SHP77 (cell line): ENCODE measurements at places on chromosomes 6 and 20.

- no peak for DNase-seq
Measured at GRCh38 chr6:151015101-151015700, 149.7 kb downstream of the MTHFD1L start.

GRCh38 chr6:43255408-43256054, 12.2 kb downstream of the TTBK1 start:
- DNase-seq = no peak

- DNase-seq = no peak
Measured at GRCh38 chr20:33609504-33609903, 52.6 kb upstream of the C20orf144 start.

GRCh38 chr6:84059082-84059481, 25.5 kb downstream of the MRAP2 start:
- DNase-seq = no peak

DNA sequence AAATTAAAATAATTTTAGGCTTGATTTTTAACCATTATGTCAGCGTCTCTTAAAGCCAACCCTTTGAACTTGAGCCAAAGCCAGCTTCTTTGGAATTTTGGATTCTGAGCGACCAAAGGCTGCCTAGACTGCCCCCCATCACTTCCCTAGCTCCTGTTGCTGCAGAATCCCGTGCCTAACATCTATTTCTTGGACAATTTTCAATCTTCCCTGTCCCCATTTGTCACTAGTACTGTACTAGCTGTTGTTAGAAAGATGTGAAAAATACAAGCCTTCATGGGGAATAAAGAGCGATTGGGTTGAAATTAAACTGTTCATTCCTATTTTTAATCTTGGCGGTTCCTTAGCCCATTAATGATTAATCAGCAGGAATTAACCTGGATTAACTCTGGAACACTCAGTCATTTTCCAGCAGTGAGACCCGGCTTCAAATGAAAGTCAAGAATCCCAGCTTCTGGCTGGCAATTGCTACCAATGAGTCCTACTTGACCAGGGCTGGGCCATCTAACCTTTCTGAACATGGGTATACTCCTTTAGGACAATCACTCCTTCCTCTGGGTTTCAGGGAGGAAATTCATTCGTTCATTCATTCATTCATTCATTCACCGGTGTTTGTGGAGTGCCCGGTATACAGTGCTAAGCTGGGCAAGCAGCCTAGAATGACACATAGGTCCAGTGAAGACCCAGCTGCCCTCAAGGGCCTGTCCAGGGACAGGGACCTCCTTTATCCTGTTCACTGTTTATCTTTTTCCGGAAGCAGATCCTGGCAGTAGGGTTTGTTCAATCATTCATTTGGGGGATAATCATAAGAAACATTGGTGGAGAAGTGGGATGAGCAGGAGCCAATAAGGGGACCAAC, 1.4 kb upstream of the RRBP1 start:
- DNase-seq = no peak

- no peak for DNase-seq
Measured at GRCh38 chr6:36683656-36684446, 5.3 kb downstream of the CDKN1A start.

DNA sequence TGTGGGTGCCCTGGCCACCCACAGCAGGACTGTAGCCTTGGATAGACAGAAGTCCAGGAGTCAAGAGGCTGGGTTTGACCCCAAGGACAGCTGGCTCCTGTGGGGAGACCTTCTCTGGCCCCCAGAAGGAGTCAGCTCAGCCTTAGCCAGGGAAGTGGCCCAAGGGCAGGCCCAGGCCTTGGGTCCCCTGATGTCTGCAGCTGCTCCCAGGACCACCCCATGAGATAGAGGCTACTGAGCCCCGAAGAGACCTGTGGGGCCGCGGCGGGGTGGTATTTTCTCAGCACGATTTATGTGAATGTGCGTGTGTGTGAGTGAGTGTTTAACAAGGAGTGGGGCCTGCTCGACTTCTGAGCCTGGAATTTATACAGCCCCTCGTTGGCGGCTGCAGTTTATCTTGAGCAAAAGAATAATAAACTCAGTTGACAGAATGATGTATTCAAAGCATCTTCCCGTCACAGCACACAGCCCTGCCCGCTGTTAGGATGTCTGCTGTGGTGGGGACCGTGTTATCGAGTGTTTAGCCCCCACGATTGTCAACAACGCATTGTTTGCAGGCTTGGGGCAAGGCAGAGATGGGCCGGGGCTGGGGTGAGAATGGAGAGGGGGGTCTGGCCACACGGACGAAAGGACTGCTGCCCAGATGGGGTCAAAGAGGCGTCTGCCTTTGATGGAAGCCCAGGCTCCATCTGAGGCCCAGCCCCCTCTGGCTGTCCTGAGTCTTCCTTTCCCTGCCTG, 163.3 kb downstream of the VEGFA start:
- DNase-seq = no peak

GRCh38 chr6:119542037-119542436, 192.5 kb upstream of the MAN1A1 start:
- DNase-seq = no peak

GRCh38 chr6:82372656-82373055, 9.0 kb downstream of the TPBG start:
- DNase-seq = no peak

DNA sequence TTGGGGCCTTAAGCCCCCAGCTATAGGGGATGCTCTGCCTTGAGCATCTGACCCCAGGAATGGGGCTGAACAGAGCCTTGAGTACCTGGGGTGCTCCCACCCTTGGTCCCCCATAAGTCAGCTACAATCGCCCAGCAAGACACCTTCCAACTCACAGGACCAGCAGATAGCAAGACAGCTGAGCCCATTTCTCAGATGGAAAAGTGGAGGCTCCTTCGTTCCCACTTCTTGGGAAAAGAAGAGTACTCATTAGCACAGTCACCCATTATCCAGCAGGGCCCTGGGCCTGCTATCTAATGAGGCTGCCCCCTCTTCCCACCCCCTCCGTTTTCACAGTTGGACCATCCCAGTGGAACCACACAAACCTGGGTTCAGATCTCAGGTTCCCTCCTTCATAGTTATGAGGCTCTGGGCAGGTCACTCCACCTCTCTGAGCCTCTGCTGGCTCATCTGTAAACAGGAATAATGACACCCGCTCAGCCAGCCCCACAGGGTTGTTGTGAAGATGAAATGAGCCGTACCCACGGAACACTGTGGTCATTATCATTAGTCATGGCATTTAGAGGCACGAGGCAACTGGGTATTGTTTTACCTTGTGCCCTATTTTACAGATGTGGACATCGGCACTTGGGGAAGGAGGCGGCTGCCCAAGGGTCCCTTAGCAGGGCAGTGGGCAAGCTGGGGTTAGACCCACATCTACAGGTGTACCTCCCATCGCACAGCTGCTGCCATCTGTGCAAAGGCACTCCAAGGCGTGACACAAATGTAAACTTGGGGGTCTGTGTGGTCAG, 4.5 kb downstream of the LPIN3 start:
- DNase-seq = no peak

- DNase-seq = no peak
Measured at GRCh38 chr6:158565482-158566040, 5.7 kb downstream of the TMEM181 start.

DNA sequence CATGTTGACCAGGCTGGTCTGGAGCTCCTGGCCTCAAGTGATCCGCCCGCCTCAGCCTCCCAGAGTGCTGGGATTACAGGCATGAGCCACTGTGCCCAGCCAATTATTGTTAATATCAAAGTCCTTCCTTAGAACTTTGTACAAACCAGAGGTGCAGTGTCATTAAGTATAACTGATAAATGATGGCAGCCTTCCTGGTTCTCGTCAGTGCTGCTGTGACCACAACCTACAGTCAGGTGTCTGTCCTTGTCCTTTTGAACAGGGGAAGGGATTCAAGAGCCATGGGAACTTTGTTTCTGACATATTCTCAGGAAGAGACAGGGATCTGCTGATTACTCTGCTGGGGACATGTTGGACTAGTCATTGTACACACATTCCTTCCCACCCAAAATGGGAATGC, 103.2 kb upstream of the TIAM2 start:
- no peak for DNase-seq

- no peak for DNase-seq
Measured at GRCh38 chr20:62686869-62687830, 21.5 kb upstream of the NTSR1 start.

- no peak for DNase-seq
Measured at GRCh38 chr6:12336121-12336971, 46.2 kb downstream of the EDN1 start.

- no peak for DNase-seq
Measured at GRCh38 chr20:9015984-9016324, 52.9 kb upstream of the PLCB4 start.

DNA sequence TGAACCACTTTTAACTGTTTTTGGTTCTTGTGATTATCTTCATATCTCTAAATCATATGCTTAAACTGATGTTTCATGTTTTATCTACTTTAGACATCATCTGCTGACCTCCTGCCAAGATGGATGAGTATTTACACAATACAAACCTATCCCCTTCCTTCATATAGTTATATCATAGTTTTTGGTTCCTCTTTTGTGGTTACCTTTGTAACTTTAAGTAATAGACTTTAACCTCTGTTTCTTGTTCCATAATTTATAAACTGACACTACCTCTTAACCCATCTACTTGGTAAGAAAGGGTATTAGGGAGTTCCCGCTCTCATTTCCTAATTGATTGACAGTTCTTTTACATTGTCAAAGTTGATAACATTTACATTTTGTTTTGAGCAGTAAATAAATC, 11.9 kb downstream of the PCMT1 start:
- DNase-seq = no peak

GRCh38 chr20:48625136-48625900, 202.5 kb downstream of the PREX1 start:
- DNase-seq = no peak

DNA sequence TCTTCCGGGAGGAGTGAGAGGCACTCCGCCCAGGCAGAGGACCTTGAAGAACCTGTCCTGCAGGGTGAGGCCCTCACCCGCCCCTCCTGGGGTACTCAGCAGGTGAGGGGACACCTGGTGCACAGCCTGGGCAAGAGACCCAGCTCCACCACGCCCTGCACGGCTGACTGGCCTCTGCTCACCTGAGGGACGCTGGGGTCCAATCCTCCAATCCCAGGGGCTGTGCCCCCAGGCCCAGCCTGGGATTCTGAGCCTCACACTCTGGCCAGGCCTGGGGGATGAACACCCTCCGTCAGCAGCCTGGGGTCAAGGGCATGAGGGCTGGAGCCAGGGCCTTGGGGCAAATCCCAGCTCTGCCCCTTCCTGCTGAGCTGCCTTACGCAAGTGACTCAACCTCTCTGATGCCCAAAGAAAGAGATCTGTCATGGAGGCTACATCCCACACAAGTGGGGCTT, 149.9 kb upstream of the PTPN1 start:
- no peak for DNase-seq

- DNase-seq = no peak
Measured at GRCh38 chr6:37804586-37804985, 14.9 kb upstream of the ZFAND3 start.

GRCh38 chr20:4017051-4017712, 1.8 kb upstream of the RNF24 start:
- DNase-seq = no peak

- no peak for DNase-seq
Measured at GRCh38 chr6:16199804-16200203, 38.6 kb upstream of the GMPR start.

DNA sequence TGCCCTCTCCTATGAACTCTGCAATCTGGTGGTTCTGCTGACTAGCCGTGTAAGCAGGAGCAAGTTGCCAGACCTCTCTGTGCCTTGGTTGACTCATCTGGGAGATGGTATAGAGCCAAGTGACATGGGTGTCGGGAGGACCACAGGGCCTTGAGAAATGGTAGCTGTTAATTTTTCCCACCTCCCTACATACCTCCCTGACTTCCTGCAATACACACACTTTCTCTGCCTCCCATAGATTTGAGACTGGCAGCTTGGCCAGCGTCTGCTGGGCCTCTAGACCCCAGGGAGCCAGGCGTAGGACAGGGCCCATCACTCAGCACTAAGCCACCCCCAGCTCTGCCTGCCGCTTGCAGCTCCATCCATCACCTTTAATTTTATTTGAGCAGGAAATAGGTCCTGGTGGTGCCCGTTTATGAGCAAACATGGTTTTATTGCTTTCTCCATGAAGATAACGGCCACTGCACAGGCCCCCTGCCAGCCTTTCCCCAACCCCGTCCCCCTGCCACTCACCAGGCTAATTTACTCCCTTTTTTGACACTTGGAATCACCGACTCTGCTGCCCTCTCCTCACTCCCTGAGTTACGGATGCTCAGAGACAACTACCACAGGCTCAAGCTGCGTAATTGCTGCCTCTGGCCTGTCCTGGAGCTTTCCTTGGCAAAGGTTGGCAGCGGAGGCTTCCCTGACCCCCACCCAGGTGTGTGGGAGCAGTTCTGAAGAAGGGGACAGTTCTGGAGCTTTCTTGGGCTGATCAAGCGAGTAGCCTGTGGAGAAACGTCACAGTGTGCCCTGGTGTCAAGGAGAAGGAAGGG, 11.1 kb downstream of the GLP1R start:
- DNase-seq = no peak

- DNase-seq = no peak
Measured at GRCh38 chr6:104601131-104601651, 258.5 kb downstream of the HACE1 start.

- no peak for DNase-seq
Measured at GRCh38 chr6:161396539-161396938, 122.7 kb upstream of the AGPAT4 start.

- DNase-seq = no peak
Measured at GRCh38 chr6:23522792-23523547, 603.0 kb upstream of the NRSN1 start.

DNA sequence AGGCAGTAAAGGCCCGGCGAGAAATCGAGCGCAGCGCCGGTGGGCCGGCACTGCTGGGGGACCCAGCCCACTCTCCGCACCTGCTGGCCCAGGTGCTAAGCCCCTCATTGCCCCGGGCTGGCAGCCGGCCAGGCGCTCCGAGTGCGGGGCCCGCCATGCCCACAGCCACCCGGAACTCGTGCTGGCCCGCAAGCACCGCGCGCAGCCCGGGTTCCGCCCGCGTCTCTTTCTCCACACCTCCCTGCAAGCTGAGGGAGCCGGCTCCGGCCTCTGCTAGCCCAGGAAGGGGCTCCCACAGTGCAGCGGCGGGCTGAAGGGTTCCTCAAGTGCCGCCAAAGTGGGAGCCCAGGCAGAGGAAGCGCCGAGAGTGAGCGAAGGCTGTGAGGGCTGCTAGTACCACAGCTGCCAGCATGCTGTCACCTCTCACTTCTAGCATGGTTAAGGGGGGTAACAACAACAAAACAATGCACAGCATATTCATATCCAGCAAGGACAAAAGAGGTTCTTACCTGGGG, 11.3 kb upstream of the GMPR start:
- DNase-seq = no peak

- no peak for DNase-seq
Measured at GRCh38 chr6:3753228-3753835, 1.8 kb upstream of the PXDC1 start.
